ENCODE measurements at places on chromosomes 2 and 18.

- no peak for DNase-seq
Measured at GRCh38 chr2:165815299-165816141, 21.5 kb upstream of the GALNT3 start.

- peak; percentile 82 for DNase-seq
Measured at GRCh38 chr18:23588836-23589560, 2.7 kb upstream of the NPC1 start.

- DNase-seq = no peak
Measured at GRCh38 chr2:72173640-72174321, 26.1 kb upstream of the CYP26B1 start.

DNA sequence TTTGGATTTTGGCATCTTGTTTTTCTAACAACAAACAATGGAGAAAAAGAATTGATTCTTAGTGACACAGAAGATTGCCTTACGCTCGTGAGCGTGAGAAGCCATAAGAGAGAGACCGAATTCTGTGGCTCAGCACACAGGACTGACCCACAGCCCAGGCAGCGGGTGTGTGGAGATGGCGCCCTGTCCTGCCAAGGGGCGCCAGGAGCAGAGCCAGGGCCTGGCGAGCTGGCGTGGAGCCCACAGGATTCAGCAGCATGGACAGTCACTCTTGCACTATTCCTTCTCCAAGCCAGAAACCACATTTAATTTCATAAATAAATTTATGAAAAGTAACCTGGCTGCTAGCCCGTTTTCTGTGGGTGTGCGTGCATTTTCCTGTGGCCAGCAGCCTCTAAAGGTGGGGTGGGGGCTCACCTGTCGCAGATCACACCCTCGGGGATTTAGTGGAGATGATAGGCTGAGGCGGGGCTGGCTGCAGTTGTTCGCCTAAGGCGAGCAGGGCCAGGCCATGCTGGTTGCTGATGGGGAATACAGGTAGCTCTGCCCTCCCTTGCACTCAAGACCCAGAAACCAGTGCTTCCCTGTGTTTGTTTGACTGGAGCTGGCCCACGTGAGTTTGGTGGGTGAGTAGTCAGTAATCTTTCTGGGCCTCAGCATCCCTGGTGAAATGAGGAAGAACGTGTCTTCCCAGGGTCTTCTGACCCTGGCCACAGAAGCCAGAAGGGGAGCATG is 46.2 kb downstream of the FAM168B start:
- no peak for DNase-seq

DNA sequence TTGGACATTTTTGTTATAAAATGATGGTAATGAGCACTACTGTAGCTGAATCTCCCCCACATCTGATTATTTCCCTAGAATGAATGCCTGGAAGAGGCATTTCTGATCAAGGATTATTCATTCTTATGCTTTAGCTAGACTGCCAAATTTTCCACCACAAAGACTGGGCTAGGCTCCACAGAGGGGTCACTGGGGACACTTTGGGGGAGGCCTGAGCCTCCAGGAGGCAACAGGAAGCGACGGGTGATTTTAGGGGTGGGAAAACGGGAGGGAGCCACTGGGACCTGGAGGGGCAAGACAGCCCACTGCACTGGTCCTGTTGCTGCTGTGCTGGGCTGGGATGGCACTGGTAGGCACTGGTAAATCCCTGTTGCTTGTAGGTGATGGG is 2.4 kb upstream of the ASB1 start:
- no peak for DNase-seq

GRCh38 chr2:238496756-238497609 is 70.3 kb downstream of the ASB1 start:
- DNase-seq = no peak

- DNase-seq = peak; percentile 19
Measured at GRCh38 chr2:9782197-9782719, 61.0 kb upstream of the TAF1B start.

DNA sequence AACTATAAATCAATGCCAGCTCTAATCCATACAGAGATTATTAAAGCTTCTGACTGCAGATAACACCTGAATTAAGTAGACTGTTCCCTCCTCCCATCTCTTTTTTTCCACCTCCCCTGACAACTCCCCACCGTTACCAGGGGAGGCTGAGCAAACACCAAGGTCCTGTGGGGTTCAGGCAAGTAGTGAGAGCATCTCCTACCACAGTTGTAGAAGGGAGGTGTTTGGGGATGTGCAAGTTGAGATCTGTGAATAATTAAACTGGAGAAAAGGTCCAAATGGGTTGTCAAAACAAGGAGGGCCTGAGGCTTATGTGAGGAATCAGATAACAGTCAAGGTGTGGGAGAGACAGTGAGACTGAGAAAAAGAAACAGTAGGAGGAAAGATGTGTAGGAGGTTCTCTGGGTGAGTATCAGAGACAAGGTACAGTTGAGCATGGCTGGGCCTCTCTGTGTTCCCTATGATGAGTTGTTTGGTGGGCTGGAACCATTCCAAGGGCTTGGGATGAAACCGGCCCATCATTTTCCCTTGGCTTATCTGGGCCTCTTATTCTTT is 194.6 kb downstream of the CYRIA start:
- DNase-seq = no peak

- DNase-seq = no peak
Measured at GRCh38 chr18:76860411-76860810, 38.1 kb downstream of the ZNF236 start.

All from ACHN (cell line).